ENCODE measurements at places on chromosomes 5 and 9. TPM values are rescaled to one million over a fixed set of nuclear protein-coding genes. Genes with fewer than 3 reads are reported as not detected.
A peak's percentile ranks its signal among the peaks of the same experiment; 100 is the strongest.

DNA sequence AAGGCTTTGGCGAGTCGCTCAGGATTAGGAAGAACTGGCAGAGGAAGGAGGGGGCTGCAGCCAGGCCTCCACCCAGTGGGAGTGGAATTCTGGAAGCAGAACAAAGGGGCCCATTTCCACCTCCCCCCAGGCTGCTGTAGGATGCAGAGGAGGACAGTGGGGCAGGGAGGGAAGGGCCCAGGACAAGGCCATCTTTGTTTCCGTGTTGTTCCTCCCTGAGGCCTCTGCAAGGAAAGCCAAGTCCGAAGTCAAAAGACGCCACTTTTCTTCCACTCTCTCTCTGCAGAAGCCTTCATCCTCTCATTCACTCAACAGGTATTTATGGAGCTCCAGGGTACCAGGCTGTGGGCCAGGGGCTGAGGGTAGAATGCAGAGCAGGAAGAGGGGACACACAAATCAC lies 70.7 kb downstream of the ENTREP1 start:
- no peak for DNase-seq

DNA sequence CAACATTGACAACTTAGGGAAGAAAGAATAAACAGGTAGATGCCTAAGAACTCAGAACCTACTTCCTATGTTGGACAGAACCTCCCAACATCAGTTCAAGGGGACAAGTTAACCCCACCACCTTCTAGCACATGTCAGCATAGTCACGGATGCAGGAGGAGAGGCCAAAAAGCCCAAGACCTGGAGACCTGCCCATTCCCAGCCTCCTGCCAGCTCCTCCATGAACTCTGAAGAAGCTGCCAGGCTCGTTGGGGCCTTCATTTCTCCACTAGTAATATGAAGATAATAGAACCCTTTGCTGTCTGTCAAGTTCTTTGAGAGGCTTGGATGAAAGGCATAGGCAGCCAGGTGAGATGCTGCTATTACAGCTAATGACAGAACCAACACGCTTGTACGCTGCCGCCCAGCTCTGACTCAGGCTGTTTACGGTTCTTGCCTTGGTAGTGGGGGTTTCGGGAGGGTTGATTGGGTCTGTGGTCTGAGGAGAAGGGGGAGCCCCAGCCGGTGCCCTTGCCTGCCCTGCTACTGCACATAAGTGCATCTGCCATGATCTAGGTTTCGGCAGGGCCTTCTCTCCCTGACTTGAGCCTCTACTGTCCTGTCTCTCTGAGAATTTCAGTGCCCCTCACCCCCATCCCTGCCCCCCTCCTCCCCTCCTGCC lies 82.2 kb downstream of the NRG2 start:
- no peak for DNase-seq

DNA sequence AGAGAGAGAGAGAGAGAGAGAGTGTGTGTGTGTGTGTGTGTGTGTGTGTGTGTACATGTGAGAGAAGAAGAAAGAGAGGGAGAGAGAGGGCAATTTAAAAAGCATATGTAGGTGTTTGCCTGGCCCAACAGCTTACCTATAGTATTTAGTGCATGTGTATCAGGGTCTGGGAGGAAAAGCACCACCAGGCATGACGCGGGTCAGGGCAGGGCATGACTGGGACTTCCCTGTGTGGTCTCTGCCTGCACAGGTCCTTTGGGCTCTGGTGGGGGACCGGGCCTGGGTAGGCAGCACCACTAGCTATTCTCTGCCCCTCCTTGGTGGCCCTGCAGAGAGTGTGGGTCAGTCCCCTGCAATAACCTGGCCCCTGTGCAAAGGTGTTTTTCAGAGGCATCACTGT lies 16.1 kb downstream of the IL9 start:
- DNase-seq: no peak

DNA sequence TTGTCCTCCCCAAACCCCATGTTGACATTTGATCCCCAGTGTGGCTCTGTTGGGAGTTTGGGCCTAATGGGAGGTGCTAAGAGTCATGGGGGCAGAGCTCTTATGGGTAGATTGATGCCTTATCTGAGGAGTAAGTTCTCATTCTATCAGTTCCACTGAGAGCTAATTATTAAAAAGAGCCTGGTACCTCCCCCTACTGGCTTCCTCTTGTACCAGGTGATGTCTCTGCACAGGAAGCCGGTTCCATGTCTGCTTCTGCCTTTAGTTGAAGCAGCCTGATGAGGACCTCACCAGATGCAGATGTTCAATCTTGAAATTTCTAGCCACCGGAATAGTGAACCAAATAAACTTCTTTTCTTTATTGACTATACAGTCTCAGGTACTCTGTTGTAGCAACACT lies 10.8 kb downstream of the GABRB2 start:
- DNase-seq: no peak

GRCh38 chr5:169029661-169030274 lies 271.2 kb downstream of the SLIT3 start:
- no peak for DNase-seq

- DNase-seq: no peak
These were observed 59.8 kb downstream of the CPLANE1 start for GRCh38 chr5:37189355-37189754.

DNA sequence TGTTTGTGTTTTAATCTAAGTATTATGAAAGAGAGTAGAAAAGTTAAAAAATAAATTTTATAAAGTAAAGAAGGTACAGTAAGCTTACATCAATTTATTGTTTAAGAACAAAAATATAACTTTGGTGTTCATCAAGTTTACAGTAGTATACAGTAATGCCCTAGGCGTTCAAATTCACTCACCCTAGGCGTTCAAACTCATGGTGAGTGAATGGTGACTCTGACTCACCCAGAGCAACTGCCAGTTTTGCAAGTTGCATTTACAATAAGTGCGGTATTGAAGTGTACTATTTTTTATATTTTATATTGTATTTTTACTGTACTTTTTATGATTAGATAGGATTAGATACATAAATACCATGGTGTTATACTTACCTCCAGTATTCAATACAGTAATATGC lies 421.3 kb downstream of the CDH12 start:
- peak; percentile 45 for DNase-seq

DNA sequence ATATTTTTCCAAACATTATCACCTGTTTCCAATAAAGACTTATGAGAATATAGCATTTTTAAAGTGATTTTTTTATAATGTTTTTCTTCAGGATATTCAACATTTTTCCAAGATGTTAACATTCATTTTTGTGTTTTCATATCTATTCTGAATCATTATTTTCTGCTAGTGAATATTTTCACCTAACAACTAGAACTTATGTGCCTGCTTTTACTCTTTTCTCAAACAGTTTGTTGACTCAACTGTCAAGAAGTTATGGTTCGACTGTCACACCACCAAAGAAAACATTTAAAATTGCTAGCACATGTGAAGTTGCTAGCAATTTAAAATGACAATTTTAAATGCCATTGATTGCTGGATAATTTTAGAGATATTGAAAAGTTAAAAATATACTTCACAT lies 343.3 kb upstream of the CDH9 start:
- no peak for DNase-seq

- no peak for DNase-seq
These were observed 483 bp downstream of the FBXL7 start for GRCh38 chr5:15500325-15501001.

DNA sequence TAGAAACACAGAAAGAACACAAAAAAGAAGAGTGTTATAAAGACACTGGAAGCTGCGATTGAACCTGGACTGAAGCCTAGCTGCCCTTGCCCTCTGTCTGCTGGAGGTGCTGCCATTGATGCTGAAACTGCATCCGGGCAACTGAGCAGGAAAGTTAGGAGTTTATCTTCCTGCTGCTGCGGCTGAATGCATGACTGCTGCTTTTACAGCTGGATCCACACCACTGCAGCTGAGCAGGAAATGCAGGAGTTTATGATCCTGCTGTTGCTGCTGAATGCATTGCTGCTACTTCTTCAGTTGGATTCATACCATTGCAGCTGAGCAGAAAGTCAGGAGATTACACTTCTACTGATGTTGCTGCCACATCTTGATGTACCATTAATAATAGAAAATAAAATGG lies 21.8 kb upstream of the JAKMIP2 start:
- no peak for DNase-seq

DNA sequence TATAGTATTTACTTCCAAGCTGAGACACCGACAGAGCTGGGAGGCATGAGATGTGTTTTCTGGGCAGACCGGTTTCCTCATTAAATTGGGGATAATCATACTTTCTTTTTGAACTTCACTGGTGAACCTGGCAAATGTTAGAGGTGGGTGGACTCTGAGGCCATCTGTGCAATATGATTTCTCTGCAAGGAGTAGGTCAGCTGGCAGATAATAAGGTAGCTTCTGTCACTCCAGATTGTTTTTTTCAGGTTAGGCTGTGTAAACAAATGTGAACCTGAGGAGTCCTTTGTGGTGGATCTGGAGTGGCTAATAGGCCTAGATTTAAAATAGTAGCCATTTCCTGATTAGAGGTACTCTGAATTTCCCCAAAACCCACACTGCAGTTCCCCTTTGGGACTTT lies 75.4 kb upstream of the S1PR3 start:
- DNase-seq: no peak

DNA sequence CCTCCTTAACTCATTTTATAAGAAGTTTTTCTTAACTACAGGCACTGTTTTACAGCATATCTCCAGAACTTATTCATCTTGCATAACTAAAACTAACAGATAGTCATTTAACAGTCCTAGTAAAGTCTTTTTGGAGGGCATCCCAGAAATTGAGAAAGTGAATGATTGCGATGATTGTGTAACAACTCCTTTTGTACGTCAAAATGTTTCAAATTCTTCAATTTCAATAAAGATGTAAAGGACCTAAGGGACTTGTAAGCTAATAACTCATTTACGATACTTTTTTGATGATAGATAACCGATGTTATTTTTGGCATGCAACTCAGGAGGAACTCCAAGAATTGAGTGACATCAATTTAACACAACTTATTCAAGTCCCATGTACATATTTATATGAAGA lies 42.7 kb downstream of the SVEP1 start:
- peak; percentile 12 for DNase-seq

DNA sequence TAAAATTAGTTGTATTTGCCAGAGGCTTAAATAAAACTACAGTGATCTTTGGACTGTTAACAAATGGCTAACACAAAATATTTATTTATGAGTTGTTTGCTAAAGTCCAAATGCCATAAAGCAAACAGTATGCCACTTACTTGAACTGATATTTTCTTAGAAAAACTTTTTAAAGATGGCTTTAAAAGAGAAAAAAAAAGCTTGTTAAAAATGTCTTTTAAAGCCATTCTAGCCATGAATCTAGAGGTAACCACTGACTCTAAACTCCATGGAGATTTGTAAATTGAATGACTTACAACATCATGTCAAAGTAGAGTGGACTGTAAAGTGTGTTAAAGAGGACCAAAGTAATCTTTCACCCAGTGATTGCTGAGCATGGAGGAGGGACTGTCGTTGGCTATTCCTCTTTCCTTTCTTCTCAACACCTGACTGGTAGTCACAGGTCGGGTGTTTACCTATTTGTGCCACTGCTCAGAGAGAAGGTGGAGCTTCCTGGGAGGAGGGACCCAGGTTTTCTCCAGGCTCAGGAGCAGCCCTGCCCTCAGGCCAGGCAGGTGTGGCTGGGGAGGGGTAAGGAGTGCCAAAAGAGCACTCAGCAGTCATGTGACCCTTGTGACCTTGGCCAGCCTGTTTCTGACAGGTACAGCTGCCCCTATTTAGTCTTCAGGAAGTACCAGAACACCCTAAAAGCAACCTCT lies 69.1 kb upstream of the TJP2 start:
- peak; percentile 74 for DNase-seq

DNA sequence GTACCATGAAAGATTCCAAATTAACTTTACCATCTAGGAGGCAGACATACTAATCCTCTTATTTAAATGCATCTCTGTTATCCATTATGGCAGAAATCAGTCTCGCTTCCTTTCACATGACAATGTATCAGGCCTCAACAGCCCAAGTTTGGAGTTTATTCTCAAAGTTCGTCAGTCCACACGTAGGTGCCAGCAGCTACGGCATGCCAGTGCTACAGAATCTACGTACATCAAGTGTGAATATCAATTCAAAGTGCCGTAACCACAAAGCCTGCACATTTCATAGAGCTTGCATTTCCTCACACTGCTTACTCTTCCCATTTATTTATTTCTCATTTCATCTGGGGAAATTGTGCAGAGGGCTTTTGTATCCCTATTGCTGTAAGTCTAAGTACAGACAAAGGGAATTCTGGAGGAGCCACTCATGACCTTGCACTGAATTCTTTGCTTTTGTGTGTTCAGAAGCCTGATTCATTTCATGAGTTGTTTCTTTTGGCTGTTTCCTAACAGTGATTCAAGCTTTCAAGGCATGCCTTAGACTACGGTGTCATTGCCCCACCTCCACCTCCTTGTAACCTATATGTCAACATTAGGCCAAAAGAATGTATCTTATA lies 10.0 kb downstream of the ENC1 start:
- peak; percentile 90 for DNase-seq

- DNase-seq: peak; percentile 91
These were observed at the start of gene SEMA6A for GRCh38 chr5:116574367-116575325. TSS of gene SEMA6A (minus strand) at chr5:116574823. CDS start at chr5:116504944, 69,879 bp downstream.

DNA sequence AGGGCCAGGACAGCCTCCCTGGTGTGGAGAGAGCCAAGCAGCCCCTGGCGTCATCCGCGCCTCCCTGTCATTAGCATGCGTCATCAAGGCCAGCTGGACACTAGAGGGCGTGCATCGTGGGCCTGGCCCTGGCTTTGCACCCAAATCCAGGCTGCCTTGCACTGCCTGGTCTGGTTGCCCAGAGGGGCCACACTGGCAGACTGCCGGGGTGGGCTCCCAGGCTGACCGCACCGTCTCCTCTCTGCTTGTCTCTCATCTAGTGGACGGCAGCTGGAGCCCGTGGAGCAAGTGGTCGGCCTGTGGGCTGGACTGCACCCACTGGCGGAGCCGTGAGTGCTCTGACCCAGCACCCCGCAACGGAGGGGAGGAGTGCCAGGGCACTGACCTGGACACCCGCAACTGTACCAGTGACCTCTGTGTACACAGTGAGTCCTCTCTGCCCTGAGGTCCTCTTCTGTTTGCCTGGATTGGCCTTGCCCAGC lies 29.0 kb downstream of the HK3 start:
- peak; percentile 10 for DNase-seq

DNA sequence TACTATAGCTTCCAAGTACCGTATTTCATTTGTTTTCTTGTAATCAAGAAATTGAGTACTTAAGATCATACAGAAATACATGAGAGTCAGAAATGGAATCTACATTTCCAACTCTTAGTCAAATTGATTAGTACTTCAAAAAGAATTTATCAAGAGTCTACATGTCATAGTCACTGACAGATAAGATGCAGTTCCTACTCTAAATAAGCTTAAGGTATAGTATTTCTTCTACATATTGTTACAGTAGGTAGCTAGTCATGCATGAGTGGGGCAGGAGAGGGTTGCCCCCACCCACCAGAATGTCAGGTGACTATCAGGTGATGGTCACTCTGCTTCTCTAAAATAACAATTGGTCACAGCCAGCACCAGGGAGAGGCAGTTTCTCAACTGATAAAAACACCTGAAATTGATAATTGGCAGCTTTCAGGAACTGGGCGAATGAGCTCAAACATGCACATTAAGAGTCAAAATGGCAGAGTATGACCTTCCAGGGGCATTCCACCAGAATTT lies 2.9 kb downstream of the BAAT start:
- peak; percentile 42 for DNase-seq

- no peak for DNase-seq
These were observed 53.3 kb downstream of the MEGF10 start for GRCh38 chr5:127343866-127344265.

GRCh38 chr5:52789851-52790250 lies 2.1 kb downstream of the ITGA1 start:
- no peak for DNase-seq

Gene PPIC
- 28.2 TPM for polyA plus RNA-seq

Gene ACOT12
- polyA plus RNA-seq: not detected

Gene FAM151B
- 0.68 TPM for polyA plus RNA-seq

Gene ZNF454
- 0.18 TPM for polyA plus RNA-seq

Gene BHMT
- polyA plus RNA-seq: not detected
